HuH-7.5 (cell line): ENCODE measurements at places on chromosomes 2 and 18.

GRCh38 chr2:3449086-3449485 lies 69.6 kb downstream of the TRAPPC12 start:
- DNase-seq = no peak

DNA sequence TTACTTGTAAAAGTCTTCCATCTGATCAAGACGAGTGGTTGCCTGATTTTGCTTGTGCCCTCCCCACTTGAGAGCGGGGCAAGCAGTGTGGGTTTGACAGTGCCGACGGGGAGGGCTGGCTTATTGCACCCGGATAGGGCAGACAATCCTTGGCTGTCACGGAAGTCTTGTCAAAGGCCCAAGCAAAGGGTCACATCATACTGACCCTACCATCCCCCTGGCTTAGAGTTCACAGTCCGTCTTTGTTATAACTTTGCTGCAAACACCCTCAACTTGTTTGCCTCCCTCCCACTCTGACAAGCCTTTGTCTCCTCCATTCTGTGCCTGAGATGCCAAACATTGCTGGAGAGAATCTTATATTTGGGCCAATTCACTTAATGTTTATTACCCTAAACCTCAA lies 165.9 kb upstream of the MSH6 start:
- DNase-seq = no peak

- no peak for DNase-seq
Measured at GRCh38 chr2:120256651-120257000, 4.0 kb downstream of the RALB start.

DNA sequence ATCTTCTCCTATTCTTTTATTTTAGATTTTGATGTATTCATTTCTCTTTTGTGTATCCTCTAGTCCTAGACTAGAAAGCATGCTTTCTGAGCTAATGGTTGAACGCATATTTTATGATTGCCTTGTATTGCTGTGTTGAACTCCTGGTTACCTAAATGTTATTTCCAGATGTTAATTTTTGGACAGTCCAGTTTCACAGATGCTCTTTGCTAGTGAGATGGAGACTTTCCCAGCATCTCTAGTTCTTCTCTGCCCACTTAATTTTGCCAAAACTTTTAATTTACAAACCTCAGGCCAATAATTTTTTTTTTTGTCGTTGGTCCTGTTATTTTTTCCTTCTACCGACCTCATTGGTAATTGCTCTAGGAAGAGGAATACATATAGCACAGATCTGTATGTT lies 153.2 kb downstream of the HAUS1 start:
- DNase-seq = no peak

DNA sequence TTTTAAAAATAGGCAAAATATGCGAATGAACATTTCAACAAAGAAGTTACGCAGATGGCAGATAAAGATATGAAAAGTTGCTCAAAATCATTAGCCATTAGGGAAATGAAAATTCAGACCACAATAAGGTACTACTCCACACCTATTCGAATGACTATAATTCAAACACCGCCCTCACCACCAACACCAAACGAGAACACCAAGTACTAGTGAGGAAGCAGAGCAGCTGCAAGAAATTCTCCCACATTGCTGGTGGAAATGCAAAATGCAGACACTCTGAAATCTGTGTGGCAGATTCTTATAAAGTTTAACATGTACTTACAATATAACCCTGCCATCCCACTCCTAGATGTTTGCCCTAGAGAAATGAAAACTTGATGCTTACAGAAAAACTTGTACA lies 17.3 kb upstream of the PRKCE start:
- DNase-seq = no peak

- peak; percentile 68 for DNase-seq
Measured at GRCh38 chr2:71716697-71717624, 263.6 kb downstream of the DYSF start.

- DNase-seq = no peak
Measured at GRCh38 chr18:7678801-7679200, 111.7 kb downstream of the PTPRM start.

DNA sequence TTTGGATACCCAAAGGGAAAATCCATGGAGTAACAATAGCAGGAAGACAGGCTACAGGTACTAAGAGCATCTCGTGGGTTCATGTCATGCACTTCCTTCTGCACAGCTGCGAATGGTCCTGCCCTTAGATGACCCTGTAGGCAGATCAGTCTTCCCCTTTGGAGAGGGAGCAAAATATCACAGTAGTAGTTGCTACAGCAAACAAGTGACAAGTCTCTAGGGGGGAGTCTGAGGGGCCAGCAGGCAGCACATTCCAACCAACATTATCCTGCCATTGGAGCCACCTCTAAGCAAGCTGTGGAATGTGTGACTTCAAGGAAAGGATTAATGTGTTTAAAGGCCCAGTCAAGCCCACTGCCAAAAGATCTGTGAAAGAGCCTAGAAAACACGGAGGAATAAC lies 273.2 kb upstream of the PARD3B start:
- no peak for DNase-seq

- DNase-seq = no peak
Measured at GRCh38 chr2:238203973-238204683, 633 bp upstream of the ILKAP start.

DNA sequence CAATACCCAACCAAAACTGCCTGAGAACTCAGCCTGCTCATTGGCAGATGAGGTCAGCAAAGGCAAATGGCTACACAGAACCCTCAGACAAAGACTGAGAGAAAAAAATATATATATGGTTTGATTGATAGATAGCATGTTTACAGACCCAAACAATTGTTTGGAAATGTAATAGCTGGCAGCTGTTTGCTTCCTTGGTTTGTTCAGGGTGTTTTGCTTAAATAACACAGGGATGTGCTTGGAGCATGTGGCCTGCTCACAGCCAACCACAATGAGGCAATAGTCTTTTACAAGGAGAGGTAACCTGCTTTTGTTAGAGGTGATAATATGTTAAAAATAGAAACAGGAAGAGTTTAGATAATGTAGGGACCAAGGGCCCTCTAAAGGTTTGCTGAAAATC lies 84.5 kb downstream of the PDK1 start:
- DNase-seq = no peak

DNA sequence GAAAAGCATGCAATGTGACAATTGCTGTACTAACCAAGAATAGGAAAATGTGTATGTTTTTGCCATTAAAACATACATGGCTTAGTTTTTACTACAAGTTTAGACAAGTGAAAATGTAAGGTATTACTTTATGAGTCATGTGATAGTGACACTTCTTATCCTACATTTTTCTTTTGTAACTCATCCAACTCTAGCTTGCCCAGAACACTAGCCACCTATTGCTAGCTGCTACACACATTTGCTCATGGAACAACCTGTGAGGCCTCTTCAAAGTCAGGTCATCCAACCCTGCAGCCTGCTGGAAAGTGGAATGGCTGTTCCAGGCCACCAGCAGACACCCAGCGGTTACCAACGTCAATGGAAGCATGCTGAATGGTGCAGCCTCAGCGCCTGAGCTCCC lies 1043.9 kb downstream of the TMEM182 start:
- DNase-seq = no peak

DNA sequence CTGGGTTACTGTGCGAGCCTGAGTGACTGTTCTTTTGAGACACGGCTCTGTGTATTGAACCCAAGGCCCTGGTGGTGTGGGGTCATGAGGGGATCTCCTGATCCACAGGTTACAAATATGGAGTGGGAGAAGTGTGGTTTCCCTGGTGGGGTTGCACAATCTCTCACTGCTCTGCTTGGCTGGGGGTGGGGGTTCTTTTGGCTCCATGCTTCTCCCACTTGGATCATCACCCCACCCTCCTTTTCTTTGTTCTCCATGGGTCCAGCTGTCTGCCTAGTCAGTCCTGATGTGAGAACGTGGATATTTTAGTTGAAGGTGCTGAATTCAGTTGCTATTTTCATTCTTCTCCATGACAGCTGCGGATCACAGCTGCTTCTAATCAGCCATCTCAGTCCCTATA lies 37.8 kb downstream of the AGPS start:
- DNase-seq = no peak

DNA sequence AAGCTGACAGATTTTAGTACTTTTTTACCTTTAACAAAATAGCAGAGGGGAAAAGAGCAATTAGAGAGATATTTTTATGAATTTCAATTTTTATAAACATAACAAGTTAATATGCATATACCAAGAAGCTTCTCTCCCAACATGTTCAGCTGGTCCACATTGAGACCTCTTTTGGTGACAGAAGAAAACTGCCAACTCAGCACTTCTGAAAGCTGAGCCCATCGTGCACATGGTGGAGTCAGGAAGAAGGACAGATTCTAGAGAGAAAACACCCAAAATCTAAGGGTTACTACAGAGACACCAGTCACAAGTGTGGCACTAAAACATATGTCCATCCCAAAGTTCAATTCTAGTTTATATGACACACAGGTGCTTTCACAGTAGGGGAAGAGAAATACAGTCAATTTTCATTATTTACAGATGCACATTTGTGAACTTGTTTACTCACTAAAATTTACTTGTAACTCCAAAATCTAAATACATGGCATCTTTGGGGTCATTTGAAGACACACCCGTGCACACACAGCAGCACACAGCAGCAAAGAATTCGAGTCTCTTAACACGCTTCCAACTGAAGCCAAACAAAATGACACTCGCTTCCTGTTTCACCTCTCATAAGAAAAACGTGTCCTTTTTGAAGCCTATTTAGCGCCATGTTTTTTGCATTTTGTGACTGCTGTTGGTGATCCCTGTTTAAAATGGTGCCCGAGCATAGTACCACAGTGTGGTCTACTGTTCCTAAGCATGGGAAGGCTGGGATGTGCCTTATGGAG lies 31.5 kb downstream of the STAT1 start:
- DNase-seq = no peak

DNA sequence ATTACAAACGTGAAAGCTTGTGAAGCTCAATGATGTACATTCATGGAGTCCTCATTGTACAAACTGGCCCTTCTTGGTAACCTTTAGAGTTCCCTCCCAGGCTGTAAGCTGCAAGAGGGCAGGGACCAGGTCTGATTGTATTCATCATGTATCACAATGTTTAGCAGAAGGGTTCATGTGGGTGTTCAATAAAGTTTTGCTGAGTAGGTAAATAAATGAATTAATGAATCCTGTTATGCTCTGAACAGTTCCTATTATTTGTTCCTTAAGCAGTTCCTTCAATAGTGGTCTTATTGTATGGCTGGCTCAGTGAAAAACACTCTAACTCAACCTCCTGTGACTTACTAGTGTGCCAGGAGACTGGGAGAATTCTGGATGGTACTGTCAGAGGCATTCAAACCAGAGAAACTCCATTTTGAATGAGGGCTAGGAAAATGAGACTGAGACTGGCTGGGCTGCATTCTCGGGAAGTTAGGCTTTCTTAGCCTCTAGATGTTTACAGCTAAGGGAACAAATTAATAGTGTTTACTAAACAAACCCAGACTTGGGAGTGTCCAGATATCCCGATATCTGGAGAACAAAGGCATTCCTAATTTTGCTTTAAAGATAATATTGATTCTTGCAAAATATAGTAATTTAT lies 1.8 kb upstream of the ACVR1 start:
- no peak for DNase-seq

DNA sequence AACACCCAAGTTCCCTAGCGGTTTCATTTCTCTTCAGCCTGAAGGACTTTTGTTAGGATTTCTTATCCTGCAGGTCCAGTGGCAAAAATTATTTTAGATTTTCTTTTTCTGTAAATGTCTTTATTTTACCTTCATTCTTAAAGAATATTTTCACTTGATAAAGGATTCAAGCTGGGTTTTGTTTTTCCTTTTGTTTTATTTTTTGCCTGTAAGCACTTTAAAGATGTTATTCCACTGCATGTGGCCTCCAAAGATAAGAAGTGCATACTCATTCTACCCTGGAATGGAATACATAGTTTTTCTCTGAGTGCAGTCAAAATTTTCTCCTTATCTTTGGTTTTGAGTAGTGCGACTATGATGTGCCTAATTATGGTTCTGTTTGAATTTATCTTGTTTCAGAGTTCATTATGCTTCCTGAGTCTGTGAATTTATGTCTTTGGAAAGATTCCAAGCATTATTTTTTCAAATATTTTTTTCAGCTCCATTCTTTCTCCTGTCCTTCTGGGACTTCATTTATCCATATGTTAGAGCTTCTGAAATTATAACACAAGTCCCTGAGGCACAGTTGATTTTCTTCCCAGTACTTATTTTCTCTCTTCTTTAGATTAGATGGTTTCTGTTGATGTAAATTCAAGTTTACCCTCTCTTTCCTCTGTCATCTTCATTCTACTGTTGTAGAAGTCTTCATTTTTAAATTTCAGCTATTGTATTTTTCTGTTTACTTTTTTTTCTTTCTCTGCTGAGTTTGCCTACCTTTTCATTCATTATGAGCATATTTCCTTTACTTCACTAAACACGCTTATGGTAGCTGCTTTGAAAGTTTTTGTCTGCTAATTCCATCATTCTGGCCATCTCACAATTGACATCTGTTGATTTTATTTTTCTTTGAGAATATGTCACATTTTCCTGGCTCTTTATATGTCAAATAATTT lies 69.6 kb downstream of the MAPRE2 start:
- no peak for DNase-seq

DNA sequence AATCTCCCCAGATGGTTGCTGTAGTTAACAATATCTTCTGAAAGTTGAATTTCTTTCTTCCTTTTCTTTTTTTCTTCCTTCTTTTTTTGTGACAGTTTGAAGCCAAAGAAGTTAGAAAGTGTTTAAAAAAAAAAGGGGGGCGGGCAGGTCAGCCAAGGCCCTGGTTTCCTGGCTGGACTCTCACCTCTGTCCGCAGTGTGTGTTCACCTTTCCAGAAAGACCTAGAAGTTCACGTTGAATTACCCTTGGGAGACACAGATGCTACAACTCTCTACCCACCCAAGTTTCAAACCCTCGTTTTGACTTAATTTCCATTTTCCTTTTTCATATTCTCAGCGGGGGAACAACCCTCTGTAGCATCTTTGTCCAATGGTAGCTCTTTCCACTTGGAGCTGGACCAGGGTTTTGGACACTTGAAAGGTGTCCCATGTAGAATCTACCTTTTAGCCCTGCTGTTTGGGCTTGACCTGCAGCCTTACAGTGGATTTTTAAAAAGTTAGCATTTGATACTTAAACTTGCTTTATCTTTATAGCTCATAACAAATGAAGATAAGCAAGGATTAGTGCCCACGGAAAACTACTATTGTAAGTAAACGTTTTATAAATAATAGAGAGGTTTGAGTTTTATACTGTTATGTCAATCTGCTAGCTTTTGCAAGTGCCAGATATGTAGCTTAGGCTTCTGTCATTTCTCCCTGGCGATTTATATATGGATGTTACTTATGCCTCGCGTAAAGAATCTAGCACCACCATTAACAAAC lies 20.0 kb downstream of the MEP1B start:
- DNase-seq = no peak

GRCh38 chr2:37883518-37883917 lies 41.6 kb upstream of the RMDN2 start:
- no peak for DNase-seq
